ENCODE measurements at places on chromosomes 2 and 18.

GRCh38 chr2:55843096-55843993 is 80.2 kb downstream of the EFEMP1 start:
- no peak for DNase-seq

DNA sequence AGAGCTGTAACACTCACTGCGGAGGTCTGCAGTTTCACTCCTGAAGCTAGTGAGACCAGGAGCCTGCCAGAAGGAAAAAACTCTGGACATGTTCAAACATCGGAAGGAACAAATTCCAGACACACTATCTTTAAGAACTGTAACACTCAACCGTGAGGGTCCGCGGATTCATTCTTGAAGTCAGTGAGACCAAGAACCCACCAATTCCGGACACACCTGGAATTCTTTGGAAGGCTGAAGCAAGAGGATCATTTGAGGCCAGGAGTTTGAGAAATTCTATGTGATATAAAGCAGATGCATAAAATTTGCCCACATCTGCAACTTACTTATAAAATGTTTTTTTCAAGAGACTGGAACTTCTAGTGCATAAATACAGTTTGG is 43.5 kb upstream of the ITSN2 start:
- no peak for DNase-seq

DNA sequence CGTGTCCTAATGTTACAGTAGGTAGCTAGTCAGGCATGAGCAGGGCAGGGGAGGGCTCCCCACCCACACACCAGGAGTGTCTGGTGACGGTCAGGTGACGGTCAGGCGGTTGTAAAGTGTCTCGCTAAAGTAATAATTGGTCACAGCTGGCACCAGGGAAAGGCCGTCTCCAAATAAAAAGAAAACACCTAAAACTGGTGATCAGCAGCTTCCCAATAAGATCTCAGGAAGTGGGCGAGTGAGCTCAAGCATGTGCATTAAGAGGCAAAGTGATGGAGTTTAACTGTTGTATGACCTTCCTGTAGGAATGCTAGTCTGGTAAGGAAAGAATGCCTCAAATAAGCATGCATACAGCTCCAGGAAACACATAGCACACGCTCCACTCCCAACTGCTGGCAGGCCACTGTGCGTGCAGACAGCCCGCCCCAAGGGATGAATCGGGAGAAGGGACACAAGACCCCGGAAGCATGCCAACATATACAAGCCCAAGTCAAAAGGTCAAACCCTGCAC is 177.1 kb downstream of the RNF144A start:
- no peak for DNase-seq

DNA sequence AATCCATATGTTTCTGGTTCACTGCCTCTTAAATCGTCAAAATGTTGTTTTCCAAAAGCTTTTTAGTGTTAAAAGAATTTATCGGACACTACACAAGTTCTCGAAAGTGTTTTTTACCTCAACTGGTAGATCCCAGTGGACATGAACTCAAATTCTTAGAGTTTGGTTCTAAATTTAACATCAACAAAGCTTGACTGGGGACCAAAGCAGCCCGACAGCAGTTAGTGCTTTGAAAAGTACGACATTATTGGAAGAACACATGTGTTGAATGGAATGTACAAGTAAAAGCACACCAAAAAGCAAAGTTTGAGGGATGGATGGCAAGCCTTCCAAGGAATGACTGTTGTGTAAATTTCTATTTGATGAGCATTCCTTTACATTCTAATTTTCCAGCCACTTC is 803.9 kb upstream of the POU3F3 start:
- no peak for DNase-seq

- no peak for DNase-seq
Observed at GRCh38 chr18:37698508-37699040, 133.0 kb upstream of the CELF4 start.

GRCh38 chr2:156841321-156841720 is 405.1 kb downstream of the GPD2 start:
- no peak for DNase-seq

Measured in stimulated activated CD8-positive, alpha-beta memory T cell treated with anti-CD3 and anti-CD28 coated beads, Interleukin-7, amount 100 ng/mL, for 24 hours (primary cell).